GM04504 (cell line): ENCODE measurements at places on chromosomes 3 and 15.

DNA sequence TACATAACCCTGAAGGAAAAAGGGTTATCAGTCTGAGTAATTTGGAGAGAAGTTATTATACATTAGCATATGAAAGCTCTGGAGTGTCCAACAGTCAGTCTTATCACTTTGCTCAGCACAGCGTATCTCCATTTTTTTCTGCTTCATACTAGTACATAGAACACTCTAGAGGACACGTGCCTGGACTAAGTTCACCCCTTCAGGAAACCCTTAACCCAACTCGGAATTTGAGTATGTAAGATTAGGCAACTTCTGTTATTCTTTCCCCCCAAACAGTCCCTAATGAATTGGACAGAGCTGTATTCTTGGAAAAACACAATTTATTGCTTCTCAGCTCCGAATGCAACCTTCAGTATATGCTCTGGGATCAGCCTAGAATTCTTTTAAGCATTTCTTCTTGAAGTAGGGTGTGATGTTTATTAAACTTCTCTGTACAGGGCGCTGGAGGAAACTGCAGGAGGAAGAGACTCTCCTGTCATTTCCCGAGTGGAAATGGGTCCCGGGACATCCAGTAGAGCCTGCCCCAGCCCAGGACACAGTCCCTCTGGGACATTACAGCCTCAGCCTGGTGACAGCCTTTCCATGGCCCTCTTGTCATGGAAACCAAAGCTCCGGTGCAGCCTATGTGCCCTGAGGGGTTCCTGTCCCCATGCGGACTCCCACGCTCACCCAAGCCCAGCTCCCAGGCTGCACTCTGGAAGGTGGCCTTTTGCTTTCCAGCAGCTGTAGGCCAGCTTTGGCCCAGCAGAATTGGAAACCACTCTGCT lies 37.3 kb upstream of the CMTM8 start:
- DNase-seq = no peak

DNA sequence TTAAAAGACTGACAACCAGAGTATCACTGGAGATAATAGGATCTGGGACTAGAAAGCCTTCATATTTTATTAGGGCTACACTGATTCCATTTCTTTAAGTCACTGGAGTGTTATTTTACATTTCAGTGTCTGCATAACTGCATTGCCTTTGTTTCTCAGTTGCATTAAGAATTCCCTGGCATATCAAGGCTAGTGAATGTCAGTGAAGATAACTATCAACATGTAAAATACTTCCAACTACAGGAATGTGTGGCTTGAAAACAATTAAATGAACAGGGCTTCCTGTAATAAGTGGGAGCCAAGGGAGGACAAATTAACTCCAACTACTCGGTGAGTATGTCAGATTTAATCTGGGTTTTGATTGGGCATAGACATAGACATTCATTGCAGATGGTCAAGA lies 628.5 kb downstream of the ROBO2 start:
- DNase-seq = no peak

DNA sequence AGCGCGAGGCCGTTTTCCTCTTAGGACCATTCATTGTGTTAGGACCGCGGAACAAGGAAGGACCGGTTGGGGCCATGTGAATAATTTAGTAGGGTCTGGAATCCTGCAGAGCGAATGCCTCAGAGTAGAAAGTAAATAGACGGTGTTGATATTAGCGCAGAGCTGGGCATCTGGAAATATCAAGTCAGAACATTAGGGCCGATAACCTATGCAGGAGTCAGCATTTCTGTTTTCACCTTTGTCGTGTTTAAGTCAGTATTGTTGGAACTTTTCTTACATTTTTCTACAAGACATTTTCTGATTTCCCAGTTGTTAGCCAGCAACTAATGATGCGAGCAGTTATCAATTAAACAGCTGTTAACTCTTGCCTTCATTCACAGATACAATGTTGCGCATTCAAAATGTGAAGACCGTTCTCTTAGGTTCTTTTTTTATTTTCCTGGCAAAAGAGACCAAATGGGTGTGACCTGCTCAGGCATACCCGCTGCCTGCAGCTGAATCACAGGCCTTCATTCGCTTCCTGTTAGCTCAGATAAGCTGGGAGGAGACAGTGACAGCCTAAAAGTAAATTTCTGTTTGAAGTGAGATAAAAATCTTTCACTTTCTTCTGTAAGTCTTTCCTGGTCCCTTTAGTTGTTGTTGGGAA lies 966 bp upstream of the PKM start:
- DNase-seq = peak; percentile 61

DNA sequence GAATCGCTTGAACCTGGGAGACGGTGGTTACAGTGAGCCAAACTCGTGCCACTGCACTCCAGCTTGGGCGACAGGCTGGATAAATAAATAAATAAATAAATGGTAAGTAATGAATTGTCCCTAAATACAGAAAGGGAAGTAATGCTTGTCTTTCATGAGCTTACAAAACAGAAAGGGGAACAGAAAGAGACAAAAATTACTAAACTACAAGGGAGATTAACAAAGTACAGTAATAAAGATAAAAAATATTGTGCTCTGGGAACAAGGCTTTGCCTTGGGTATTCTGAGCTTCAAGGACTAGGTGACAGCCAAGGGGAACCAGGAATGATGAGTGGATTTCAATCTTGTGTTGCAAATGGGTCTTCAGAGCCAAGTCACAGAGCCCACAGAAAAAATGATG lies 9.2 kb upstream of the HLTF start:
- DNase-seq = no peak

- no peak for DNase-seq
These were observed 19.3 kb upstream of the CHD2 start for GRCh38 chr15:92880796-92881195.

GRCh38 chr3:59575113-59576001 lies 525.5 kb upstream of the CFAP20DC start:
- peak; percentile 36 for DNase-seq

- DNase-seq = no peak
These were observed 33.2 kb downstream of the B4GALT4 start for GRCh38 chr3:119207512-119207875.

DNA sequence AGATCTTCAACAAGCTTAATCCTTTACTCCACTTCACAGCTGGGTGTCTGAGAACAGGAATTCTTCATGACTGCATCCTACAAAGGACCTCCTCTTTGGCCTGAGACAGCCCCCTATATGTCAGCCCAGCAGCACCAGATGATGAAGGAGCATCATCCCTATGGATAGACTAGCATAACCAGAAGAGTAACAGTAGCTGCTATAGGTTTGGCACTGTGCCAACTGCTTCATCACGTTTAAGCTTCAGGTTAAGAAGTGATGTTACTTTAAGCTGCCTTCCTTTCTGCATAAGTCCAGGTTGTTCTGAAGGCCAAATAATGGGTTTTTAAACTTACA lies 50.6 kb downstream of the CMSS1 start:
- no peak for DNase-seq

GRCh38 chr3:190127195-190127594 lies 6.5 kb upstream of the P3H2 start:
- DNase-seq = no peak

GRCh38 chr3:142596726-142597088 lies 514 bp downstream of the PLS1 start:
- no peak for DNase-seq

- no peak for DNase-seq
These were observed 94.9 kb upstream of the CHD2 start for GRCh38 chr15:92805080-92805690.

GRCh38 chr3:48930590-48930989 lies 11.9 kb downstream of the ARIH2 start:
- DNase-seq = no peak

DNA sequence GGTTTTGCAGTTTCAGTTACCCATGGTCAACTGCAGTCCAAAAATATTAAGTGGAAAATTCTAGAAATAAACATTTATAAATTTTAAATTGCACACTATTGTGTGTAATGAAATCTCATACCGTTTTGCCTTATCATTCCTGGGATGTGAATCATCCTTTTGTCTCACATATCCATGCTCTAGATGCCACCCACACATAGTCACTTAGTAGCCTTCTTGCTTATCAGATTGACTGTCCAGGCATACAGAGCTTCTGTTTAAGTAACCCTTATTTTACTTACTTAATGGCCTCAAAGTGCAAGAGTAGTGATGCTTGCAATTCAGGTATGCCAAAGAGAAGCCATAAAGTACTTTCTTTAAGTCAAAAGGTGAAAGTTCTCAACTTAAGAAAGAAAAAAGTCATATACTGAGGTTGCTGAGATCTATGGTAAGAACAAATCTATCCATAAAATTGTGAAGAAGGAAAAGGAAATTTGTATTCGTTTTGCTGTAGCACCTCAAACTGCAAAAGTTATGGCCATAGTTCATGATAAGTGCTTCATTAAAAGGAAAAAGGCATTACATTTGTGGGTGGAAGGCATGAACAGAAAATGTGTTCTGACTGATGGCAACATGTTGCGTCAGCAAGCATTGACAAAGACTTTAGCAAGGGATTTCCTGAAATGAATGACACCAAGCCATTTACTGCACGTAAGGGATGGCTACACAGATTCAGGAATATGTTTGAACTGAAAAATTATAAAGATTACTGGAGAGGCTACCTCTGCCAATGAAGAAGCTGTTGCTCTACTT lies 43.8 kb downstream of the SPATA16 start:
- no peak for DNase-seq

- no peak for DNase-seq
These were observed 774 bp downstream of the IMP3 start for GRCh38 chr15:75639191-75639708.

DNA sequence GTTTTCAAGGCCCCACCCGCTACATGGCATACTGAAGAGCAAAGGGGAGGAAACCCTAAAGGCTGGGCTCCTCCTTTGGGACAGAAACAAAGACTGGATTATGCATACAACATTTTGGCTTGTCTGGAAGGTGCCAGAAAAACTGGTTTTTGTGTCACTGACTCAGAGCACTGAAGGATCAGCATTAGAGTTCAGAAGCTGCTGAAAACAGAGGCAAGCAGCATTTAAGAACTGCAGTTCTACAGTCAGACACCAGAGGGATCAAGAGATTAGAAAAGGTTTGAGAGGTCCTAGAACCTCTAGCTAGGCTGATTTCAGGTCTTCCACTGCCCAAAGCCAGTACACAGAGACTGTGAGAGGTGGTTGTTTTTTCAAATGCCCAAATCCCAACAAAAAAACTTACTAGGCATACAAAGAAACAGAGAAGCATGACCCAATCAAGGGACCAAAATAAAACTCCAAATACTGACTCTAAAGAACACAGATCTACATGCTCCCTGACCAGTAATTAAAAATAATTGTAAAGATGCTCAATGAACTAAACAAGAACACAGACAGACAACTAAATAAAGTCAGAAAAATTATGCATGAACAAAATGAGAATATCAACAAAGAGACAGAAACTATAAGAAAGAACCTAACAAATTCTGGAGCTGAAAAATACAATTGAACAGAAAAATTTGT lies 91.2 kb downstream of the SENP2 start:
- peak; percentile 55 for DNase-seq

DNA sequence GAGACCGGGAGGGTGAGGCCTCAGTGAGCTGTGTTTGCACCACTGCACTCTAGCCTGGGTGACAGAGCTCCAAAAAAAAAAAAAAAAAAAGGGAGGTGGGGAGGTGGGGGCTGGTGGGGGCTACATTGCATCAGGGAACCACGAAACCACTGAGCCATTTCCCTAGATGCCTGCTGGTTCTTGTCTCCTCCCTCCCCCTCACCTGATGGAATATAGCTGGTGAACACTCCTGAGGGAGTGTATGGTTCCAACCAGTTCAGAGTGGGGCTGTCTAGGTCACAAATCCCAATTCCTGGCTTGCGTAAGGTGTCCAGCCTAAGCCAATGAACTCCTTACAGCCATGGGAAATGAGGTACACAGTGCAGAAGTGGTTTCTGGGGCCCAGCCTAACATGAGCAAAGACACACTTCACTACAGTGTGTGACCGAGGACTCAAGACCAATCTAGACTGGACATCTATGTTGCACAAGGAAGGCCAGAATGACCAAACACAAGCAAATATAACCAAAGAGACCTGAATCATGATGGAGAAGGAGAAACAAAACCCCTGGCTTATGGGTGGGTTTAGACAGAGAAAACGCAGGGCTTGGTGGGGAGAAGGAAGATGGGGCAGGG lies 39.1 kb upstream of the OSBPL11 start:
- DNase-seq = no peak

DNA sequence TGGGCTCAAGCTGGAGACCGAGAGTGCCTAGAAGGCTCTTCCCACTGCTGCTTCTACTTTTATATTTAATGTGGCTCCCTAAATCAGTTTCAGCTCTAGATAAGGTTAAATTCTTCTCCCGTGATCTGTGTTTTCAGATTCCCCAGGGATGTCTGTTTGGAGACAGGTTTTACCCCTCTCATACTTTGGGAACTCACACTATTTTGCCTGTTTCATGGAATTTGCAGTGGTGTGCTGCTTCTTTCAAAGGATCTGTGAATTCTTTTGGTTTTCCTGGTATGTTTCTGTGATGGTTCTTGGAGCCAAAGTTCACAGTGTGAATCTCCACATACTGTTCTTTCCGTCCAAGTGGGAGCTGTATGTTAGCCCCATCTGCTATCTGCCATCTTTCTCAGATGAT lies 238.3 kb upstream of the SLITRK3 start:
- DNase-seq = no peak

DNA sequence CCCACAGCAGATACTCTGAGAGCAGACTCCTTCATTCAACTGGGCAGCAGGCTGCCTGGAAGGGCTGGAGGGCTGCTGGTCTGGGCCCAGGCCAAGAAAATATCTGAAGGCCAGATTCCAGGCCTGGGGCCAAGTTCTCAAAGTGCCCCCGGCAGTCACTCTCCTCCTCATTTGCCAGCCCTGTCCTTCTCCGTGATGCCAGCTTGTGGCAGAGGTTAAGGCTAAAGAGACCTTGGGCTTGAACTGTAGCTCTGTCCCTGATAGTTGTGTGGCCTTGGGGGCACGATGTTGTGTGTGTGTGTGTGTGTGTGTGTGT lies 39.0 kb downstream of the FAM3D start:
- DNase-seq = no peak

DNA sequence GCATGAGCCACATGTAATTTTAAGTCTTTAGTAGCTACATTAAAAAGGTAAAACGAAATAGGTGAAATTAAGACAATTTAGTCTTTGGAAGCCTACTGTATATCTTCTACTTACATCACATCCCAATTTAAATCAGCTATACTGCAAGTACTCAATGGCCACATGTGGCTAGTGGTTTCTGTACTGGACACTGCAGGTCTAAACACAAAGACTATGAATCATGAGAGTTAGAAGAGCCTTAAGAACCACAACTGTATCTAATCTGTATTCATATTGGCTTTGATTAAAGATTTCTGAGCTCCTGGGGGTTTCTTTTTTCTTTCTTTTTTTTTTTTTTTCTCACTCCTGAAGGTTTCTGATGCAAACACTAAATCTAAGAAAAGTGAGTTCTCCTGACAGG lies 2.3 kb upstream of the EIF1B start:
- DNase-seq = no peak

DNA sequence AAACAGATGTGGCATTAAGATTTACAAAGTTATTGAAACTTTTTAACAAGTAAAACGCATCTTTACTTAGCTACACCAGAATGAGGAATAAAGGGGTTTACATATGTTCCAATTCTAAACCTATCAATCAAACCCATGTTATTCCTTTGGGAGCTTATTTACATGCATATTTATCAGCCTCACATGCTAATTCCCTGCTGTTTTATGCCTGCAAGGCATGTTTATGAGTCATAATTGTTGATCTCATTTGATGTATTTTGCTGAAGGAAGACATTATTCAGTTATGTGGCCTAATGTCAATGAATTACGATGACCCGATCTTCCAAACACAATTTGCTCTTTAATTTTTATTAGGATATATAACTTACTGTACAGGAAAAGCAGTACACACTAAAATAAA lies 272.9 kb downstream of the TBC1D5 start:
- no peak for DNase-seq
